ENCODE measurements at places on chromosomes 6 and 20.

DNA sequence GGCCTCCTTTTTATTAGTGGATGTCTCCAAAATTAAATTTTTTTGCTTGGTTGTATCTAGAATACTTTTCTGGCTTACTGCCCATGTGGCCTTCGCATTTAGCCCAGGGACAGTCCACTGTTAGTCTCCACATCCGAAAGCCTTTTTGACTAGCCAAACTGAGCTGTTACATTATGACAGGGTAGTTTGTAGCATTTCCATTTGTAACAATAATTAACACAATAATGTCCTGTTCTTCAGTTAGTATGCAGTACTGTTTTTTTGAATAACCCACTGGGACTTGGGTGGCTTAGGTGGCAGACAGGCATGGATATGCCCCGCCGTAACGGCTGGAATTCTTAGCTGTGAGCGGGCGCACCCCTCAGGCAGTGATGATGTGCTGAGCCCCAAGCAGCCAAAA is 12.7 kb upstream of the BTN3A2 start:
- no peak for DNase-seq

- DNase-seq: no peak
Observed at GRCh38 chr6:74277777-74278186, 581.8 kb downstream of the CD109 start.

GRCh38 chr6:164401871-164402270 is 907.5 kb downstream of the C6orf118 start:
- DNase-seq: no peak

DNA sequence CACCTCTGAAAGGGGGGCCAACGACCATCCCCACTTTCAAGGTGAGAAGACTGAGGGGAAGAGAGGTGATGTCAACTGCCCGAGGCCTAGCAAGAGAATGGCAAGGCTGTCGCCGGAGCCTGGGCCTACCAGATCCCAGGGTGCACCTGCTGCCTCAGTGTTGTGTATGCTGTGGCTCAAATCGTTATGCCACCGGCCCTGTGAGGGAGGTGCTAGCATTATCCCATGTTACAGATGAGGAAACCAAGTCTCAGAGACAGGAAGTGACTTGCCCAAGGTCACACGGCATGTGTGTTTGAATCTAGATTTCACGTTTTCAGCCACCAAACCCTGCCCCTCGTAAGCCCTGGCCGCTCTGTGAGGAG is 152.5 kb downstream of the CEBPB start:
- DNase-seq: no peak

DNA sequence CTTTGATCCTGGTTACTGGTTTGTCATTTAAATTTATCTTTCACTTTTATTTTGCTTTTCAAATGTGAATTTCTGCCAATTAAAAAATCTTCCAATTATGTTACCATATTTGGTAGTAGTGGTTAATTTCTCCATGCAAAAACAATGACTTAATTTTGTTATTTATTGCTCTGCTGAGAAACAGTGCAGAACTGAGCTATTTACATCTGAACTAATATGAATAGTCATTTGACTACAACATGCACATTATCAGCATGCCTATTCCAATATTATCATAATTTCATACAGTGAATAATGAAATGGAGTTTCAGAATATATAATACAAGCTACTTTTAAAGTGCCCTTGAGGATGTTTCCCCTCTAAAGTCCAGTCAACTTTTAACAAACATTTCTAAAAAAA is 517 bp downstream of the PLN start:
- no peak for DNase-seq

DNA sequence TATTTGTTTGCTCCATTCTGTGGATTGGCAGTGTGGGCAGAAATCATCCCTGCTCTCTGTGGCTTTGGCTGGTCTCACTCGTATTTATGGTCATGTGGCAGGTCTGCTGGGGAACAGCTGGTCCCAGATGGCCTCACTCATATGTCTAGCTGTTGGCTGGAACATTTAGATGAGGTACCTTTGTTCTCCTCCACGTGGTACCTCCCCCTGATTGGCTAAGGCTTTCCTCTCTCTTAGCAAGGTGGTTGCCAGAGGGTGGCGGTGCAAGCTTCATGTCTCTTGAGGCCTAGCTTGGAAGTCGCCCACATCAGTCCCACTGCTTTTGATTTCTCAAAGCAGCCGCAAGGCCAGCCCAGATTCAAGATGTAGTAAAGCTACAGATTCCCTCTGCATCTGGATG is 348.5 kb upstream of the BTBD3 start:
- peak; percentile 47 for DNase-seq

DNA sequence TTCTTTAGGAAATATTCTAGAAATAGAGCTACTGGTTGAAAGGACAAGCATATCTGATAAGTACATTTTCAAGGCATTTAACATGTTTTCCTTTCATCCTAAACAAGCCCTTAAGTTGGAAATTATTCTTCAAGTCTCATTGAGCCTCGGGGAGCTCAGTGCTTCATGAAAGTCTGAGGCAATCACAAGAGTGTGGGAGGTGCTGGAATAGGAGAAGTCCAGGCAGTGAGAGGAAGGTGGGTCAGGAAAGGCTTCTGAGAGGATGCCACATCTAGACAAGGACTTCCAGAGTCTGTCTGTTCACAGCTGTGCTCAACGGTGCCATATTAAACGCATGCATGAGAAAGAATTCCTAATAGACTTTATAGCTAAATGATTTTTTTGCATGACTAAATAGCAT is 69.8 kb downstream of the CD83 start:
- no peak for DNase-seq

DNA sequence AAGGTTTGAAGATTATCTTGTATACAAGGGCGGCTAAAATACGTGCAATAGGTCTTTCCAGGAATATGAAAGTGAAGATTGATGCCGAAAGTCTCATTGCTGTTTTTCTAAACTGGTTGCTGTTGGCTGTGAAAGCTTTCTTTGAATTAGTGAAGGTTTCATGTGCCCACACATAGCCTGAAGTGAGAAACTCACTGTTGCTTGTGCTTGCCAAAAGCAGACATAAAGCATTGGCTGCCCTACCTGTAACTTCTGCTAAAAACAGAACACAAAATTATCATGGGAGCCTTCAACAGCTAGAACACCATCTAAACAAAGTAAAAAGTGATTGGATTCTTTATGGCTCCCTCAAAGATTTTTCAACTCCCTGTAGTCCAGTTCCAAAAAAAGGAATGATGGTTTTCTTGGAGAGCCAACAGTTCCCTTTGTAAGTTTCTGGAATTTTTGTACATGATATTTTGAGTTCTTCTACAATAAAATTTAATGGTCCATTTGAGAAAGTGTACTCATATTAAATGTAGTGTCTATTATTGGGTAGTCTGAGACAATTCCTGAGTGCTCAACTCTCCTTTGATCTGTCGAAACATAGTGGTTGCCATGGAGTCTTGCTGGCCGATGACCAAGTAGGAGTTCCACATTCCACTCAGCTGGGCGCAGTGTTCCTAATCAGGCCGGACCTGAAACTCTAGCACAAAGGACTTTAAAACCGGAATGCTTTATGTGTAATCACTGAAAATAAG is 68.5 kb downstream of the PLEKHG1 start:
- DNase-seq: peak; percentile 73

DNA sequence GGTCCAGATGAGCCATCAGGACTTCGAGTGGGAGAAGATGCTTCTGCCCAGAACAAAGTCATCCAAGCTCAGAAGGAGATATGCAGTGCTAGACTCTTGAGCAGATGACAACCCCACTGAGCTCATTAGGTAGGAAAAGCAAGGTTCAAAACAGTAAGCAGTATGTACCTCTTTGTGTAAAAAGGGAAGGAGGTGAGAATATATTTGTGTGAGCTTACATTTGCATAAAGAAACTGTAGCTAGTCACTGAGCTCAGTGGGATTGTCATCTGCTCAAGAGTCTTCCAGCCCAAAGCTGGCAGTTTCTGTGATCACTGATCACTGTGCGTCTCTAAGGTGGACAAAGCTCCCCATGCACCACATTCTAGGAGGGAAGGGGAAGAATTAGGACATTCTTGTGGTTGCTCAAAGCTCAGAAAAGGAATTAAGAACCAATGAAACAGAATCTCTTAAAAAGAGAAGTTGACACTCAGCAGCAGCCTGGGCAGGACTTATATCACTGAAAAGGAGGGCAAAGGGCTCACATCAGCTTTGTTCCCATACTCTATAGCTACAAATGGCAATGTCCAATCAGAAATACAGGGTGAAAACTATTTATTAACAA is 90.0 kb upstream of the MAFB start:
- no peak for DNase-seq

GRCh38 chr20:37243937-37244571 is 17.6 kb downstream of the GHRH start:
- no peak for DNase-seq

- DNase-seq: peak; percentile 26
Observed at GRCh38 chr20:60054716-60055634, 96.8 kb downstream of the CDH26 start.

DNA sequence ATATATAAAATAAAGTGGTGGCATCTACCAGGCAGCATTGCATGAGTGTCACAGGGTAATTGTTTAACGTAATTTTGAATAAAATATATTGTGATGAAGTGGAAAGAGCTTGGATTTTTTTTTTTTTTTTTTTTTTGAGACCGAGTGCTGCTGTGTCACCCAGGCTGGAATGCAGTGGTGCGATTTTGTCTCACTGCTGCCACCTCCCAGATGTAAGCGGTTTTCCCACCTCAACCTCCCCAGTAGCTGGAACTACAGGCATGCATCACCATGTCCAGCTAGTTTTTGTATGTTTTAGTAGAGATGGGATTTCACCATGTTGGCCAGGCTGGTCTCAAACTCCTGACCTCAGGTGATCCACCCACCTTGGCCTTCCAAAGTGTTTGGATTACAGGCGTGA is 81.1 kb upstream of the SMIM8 start:
- DNase-seq: no peak

DNA sequence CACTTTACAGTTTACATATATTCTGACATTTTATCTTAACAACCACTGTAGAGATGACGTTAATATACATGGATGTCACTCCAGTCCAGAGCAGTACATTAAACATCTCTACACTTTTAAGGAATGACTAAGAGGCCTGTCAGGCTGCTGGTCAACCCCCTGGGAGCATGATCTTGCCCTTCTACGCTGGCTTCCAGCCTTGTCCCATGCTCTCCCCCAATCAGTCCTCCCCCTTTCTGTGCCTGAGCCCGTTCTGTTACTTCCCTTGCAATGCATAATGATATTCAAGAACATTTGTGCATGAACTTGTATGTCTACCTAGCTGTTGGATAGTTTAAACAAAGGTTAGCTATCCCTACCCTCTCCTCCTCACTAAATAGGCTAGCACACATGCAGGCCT is 40.5 kb upstream of the PLCB4 start:
- no peak for DNase-seq

- no peak for DNase-seq
Observed at GRCh38 chr6:82861121-82861520, 204.5 kb downstream of the UBE3D start.

- no peak for DNase-seq
Observed at GRCh38 chr6:79557673-79558467, 20.6 kb upstream of the LCA5 start.

- no peak for DNase-seq
Observed at GRCh38 chr20:24968278-24968800, 19.3 kb downstream of the CST7 start.

- DNase-seq: no peak
Observed at GRCh38 chr6:158633127-158633526, 11.4 kb downstream of the DYNLT1 start.

GRCh38 chr6:2554651-2555260 is 196.0 kb downstream of the MYLK4 start:
- DNase-seq: no peak

DNA sequence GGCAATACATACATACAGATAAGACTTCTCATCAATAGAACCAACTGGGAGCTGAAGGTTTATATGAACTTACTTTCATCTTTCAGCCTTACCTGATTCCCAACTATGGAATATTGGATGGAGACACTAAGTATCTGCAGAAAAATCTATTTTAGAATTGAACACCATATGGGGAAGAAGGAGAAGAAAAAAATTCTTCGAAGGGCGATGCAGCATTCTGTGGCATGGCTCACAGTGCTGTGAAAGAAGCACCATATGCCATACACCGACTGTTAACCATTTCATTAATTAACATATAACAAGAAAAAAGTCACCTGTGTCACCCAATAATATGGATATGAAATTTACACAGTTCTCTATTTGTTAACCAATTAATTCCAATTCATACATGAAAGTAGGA is 1374.4 kb upstream of the MAP3K7 start:
- no peak for DNase-seq

GRCh38 chr6:20479526-20479925 is 54.7 kb upstream of the CDKAL1 start:
- no peak for DNase-seq

GRCh38 chr6:39886871-39887270 is 47.4 kb downstream of the MOCS1 start:
- DNase-seq: no peak

DNA sequence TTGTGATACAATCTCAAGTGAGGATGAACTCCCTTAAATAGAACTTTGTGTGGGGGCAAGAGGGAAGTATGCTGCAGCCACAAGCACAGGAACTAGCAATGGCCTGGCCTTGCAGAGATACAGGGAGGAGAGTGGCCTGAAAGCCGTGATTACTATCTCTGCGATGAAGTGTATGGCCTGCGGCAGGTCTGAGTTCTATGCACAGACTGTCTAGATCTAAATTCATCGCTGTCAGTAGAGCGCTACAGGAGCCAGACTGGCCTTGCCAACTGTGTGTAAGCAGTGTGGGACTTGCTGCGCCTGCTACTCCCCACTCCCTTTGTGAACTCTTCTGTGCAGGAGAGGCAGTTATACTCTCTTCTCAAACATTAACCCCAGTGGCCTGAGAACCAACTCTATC is 997.0 kb downstream of the GRIK2 start:
- no peak for DNase-seq

DNA sequence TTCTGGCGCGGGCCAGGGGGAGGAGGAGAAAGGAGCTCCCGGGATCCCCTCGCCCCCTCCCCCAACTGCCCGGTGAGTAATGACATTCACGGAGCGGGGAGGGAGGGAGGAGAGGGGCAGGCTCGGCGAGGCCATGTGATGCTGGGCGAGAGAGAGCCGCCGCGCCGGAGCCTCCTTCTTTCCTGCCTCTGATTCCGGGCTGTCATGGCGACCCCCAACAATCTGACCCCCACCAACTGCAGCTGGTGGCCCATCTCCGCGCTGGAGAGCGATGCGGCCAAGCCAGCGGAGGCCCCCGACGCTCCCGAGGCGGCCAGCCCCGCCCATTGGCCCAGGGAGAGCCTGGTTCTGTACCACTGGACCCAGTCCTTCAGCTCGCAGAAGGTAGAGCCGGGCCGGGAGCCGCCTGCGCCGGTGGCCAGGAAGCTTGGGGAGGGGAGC is at the start of gene GDAP1L1:
Gene GDAP1L1 (plus strand): TSS at position 178 of the 441 bp plus-strand sequence. CDS start 27 bp downstream, at position 205.
- DNase-seq: peak; percentile 71

Data from ecto neural progenitor cell (in vitro differentiated cells).